Spinal cord (tissue), 10 donors: ENCODE measurements at places on chromosomes 16 and 17. TPM values are rescaled to one million over a fixed set of nuclear protein-coding genes. Genes with fewer than 3 reads are reported as not detected.

Gene IGF2BP1
- total RNA-seq = 1.4 TPM

Gene PHOSPHO1
- total RNA-seq = 12.2 TPM

Gene TP53TG3D
- total RNA-seq = not detected

Gene OTOP2
- not detected for total RNA-seq

Gene DBNDD1
- 9.6 TPM for total RNA-seq

Gene CTRB2
- total RNA-seq = not detected

Gene SPAG5
- 24.8 TPM for total RNA-seq

Gene CCL15
- total RNA-seq = not detected

Gene PLCD3
- total RNA-seq = 50.1 TPM

Gene MYO15B
- 99.1 TPM for total RNA-seq

Gene NPIPA3
- 0.30 TPM for total RNA-seq

Gene RCVRN
- total RNA-seq = not detected

Gene MAP2K3
- total RNA-seq = 10.6 TPM

Gene KRTAP2-1
- total RNA-seq = not detected

Gene DPEP3
- total RNA-seq = 0.11 TPM

Gene ALG1
- total RNA-seq = 24.1 TPM

Gene IKZF3
- 0.17 TPM for total RNA-seq

Gene RNF227
- total RNA-seq = 4.7 TPM

Gene PMP22
- 248 TPM for total RNA-seq

Gene HBQ1
- total RNA-seq = 6.4 TPM

Gene GRB7
- total RNA-seq = not detected

Gene BEAN1
- total RNA-seq = 4.9 TPM

Gene MYBBP1A
- total RNA-seq = 30.9 TPM

Gene CPNE7
- 20.9 TPM for total RNA-seq

Gene PPM1E
- total RNA-seq = 42.0 TPM
